Activated CD4-positive, CD25-positive, alpha-beta regulatory T cell treated with anti-CD3 and anti-CD28 coated beads, Interleukin-2, amount 50 U/mL, for 72 hours (primary cell): ENCODE measurements at places on chromosomes 4 and X.

DNA sequence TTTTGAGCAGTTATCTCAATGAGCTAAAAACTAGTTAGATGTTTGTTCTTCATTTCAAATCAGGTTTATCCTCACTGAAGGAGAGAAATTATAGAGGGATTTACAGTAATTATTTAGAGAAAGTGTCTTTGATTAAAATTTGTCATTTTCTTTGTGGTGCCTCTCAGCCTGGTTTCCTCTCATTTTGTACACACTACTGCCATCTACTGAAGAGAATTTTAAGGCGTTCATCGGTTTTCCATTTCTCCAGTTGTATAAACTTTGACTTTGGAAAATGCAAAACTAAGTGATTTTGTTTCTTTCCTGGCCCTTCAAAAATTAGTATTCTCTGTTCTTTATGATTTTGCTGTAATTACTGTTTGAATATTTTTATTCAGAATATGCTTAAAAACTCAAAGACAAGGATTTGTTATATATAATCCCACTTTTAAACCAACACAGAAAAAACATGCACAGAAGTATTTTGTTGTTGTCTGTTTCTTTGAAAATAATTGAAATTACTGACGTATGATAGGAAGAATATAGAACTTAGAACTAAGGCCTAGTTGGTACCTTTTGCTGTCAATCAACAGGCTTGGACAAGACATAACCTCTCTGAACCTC, 34.4 kb upstream of the ANXA3 start:
- no peak for DNase-seq

DNA sequence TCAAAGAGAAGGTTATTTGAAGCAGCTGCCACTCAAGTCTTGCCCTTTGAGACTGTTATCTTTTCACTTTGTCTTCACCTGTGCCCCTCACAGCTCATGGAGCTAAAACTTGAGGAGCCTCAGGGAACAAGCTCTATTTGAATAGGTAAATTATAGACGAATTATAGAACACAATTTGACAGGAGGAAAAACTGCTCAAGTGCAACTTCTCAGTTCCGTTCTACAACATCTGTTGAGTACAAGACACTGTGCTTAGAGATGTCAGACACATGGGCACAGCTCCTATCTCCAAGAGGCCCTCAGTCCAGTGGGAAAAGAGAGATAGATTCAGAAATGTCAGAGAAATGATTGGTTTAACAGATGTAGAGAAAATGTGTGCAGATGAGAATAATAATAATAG, 5.1 kb downstream of the PPP1R2C start:
- no peak for DNase-seq

- DNase-seq, result no peak
Observed at GRCh38 chr4:153931804-153932203, 142.9 kb upstream of the SFRP2 start.

DNA sequence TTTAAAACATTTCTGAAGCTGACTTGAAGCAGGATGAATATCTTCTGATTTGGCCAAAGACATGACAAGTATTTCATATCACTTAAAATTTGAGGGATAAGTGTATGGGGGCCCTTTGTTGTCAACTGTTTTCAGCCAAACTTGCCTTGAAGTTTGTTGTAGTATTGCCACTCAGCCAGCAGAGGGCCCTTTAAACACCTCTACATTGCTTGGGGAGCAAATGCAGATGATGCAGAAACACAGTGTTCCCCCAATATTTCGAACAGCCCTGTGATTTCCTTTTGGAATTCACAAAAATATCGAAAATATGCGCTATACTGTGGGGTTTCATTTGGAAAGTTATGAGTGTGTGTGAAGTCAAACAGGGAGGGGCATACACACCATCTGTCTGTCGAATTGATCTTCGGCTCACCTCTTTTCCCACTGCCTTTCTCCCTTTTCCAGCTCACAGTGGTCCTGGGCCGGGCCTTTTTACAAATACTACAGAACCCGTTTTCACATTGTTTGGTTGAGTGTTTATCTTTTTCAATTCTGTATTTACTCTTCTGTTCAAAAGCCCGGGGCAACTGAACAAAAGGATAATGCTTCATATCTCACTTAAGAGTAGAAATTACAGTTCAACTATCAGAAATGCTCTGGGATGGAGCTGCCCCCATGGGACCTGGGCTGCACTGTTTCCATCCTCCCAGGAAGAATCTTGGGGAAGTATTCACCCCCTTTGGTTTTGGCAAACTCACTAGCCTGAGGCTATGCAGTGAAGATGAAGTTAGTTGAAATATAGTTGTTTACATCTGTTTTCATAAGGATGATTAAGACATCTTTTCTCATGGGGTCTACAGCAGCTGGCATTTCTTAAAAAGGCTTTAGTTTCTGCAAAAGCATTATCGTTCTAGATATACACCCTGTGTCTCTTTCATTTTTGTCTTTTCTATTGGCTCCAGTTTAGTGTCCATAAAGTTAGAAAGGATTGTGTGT, 137.6 kb downstream of the EGF start:
- DNase-seq, result peak; percentile 36

- DNase-seq, result no peak
Observed at GRCh38 chrX:14038375-14039085, 8.8 kb upstream of the GEMIN8 start.

- peak; percentile 37 for DNase-seq
Observed at GRCh38 chrX:18886005-18886343, 97.9 kb downstream of the PHKA2 start.

- DNase-seq, result no peak
Observed at GRCh38 chrX:104564335-104564734, 1.7 kb upstream of the IL1RAPL2 start.

GRCh38 chrX:21781525-21781924, 23.6 kb upstream of the SMPX start:
- DNase-seq, result no peak

DNA sequence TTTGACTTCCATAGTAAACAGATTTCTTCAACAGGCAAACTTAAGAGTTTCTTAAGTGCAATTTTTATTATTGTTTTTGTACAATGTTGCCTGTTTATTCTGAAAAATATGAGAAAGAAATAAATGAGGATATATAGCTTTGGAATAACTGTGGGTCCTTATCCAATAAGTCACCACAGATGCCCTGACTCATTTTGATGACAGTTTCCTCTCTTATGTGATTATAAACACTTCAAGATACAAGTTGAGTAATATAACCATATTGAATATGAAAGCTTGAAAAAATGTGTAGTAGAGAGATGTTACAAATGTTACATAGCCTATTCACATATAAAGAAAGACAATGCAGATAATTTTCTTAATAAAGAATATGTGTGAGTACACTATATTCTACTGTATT, 931.6 kb downstream of the RAPGEF2 start:
- no peak for DNase-seq

DNA sequence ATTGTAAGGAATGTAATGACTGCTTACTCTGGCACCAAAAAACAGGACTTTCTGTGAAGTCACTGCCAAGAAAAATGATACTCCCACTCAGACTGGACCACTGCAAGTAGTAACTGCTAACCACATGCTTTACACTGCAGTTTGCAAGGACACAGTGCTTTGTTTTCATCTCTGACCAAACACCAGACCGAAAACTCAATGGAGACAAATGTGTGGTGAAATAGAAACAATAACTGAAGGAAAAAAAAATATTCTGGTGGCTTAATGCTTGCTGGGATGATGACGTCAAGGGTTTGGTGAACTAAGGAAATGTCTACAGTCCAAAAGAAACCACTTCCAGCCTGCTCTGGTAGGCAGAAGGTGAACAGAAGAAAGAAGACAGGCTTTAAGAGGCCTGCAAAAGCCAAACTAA, 13.2 kb downstream of the GPC4 start:
- no peak for DNase-seq

- no peak for DNase-seq
Observed at GRCh38 chr4:17516980-17517379, 2.0 kb downstream of the CLRN2 start.

GRCh38 chr4:184953971-184954370, 64.3 kb upstream of the HELT start:
- no peak for DNase-seq

- DNase-seq, result no peak
Observed at GRCh38 chr4:100062921-100063320, 112.8 kb upstream of the H2AZ1 start.

DNA sequence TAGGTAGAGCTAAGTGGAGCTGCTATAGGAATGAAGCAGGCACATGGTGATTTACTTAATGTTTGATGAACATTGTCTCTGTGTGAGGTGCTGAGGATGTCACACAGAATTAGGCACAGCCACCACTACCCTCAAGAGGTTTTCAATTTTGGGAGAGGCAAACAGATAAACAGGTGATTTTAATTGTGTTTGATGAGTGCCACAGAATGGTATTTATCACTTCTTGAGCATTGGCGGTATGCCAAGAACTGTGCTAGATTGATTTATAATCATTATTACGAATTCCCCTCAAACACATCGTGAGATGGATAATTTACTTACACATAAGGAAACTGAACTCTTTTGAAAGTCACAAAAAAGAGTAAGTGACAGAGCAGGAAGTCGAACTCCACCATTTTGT, 74.8 kb downstream of the FREM3 start:
- DNase-seq, result no peak

- DNase-seq, result no peak
Observed at GRCh38 chr4:94507708-94508107, 56.0 kb downstream of the PDLIM5 start.

GRCh38 chr4:19327364-19327763, 924.3 kb upstream of the SLIT2 start:
- DNase-seq, result no peak

DNA sequence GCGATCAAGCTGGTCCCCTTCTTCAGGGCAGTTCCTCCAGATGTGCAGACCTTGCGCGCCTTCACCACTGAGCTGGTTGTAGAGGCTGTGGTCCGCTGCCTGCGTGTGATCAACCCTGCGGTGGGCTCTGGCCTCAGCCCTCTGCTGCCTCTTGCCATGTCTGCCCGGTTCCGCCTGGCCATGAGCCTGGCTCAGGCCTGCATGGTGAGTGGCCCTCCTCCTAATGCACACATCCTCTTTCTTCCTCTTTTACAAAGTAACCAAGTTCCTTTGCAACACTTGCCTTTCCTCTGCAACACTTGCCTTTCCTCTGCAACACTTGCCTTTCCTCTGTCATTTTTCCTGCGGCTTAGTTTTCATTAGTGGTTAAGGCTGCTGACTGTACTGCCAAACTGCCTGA, 1.8 kb downstream of the CCDC22 start:
- no peak for DNase-seq

GRCh38 chrX:3599802-3600430, 113.5 kb downstream of the PRKX start:
- no peak for DNase-seq

DNA sequence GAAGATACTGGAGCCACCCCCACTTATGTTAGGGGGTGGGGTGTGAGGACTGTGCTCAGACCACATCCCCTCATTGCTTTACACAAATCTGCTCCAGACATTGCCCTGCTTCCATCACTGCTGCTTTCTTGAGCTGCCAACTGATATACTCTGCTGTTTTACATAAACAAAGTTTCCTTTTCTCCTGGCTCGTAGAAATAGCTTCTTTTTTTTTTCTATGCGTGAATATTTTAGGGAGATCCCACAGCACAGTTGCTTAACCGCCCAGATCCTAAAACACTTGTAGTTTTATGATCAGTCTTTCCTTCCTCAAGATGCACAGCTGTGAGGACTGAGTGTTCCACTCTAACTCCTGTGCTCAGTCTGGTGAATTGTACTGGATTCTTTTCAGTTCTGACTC, 768.4 kb downstream of the PCDH18 start:
- DNase-seq, result no peak

DNA sequence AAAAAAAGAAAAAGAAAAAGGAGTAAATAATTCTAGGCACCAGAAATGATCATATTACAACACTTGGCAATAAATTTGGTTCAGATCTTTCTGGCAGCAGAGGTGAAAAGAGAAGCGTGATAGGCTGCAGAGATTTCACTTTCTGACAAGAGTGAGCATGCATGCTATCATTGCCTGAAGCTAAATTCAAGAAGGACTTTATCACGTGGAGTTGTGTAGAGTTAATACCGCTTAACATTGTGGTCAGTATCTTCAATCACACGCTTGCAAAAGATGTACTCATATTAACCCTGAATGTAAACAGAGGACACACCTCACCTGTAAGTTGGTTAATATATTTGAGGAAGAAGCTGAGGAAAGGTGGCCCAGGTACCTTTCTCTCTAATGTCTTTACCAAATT, 31.4 kb upstream of the RBPJ start:
- no peak for DNase-seq

DNA sequence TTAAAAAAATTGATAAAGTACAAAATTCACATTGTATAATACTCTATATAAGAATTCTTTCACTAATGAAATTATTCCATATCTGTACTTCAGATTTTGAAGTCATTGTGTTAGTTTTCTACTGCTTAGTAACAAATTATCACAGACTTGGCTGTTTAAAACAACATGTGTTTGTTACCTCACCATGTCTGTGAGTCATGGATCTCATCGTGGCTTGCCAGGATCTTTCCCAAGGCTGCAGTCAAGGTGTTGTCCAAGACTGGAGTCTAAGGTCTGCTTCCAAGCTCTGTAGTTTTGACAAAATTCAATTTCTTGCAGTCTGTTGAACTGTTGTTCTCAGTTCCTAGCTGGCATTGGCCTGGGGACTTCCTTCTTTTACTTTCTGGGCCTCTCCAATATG, 1286.9 kb downstream of the ADGRL3 start:
- DNase-seq, result no peak

- no peak for DNase-seq
Observed at GRCh38 chrX:41198410-41198809, 113.2 kb downstream of the USP9X start.

DNA sequence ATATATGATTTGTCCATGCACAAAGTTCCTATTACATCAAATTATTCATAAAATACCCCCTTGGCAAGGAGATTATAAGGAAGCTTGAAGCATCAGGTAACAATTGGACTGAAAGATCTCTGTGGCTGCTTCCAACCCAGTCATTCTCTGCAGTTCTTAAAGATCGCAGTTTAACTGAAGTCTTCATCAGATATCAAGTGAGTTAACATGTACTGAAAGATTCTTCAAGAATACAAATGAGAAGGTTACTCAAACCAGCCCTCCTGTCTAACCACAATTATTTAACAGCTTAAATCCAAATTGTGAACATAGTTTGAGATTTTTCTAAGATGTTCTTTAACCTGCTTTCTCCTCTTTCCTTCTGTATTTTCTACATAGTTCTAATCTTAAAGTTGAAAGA, 56.1 kb downstream of the SLC10A7 start:
- DNase-seq, result no peak

DNA sequence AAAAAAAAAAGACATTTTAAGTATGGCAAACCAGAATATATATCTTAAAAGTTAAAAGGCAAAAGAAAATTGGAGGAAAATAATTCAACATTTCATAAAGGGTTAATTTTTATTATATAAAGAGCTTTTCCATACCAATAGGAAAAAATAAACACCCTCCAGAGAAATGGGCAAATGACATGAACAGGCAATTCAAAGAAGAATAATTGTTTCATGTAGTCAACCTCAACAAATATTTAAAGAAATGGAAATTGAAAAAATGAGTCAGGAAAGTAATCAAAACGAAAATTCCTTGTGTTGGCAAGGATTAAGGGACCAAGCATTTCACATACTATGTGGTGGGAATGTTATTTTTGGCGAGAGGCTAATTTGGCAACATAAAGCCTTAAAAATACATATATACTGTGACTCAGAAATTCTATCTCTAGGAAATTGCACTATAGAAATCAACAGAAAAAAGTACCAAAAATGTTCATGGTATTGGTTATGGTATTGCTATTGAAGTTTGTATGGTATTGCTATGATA, 87.6 kb downstream of the HAUS3 start:
- DNase-seq, result no peak

- DNase-seq, result no peak
Observed at GRCh38 chr4:124902001-124902515, 189.5 kb upstream of the ANKRD50 start.
